Muscle of back (tissue), 13 donors: ENCODE measurements at places on chromosomes 3 and 15.

GRCh38 chr3:197430934-197431333 lies 124.8 kb downstream of the BDH1 start:
- no peak for DNase-seq

DNA sequence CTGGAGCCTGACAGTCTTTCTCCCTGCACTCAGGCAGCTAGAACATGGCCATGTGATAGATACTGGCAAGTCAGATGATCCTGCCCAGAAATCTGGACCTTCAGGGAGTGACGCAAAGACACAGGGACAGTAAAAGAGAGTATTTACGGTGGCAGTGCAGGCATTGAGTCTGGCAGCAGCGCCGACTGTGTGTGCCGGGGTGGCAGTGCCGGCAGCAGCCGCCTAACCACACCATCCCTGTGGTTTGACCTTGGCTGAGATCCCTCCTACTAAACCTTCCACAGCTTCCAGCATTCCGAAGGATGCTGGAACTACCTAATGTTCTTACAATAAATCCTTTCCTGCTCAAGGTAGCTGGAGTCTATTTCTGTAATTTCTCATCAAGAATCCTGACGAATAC lies 4.6 kb upstream of the TSPAN3 start:
- DNase-seq, result no peak

- DNase-seq, result peak; percentile 60
These were observed 101.3 kb downstream of the DPH6 start for GRCh38 chr15:35444557-35445204.

DNA sequence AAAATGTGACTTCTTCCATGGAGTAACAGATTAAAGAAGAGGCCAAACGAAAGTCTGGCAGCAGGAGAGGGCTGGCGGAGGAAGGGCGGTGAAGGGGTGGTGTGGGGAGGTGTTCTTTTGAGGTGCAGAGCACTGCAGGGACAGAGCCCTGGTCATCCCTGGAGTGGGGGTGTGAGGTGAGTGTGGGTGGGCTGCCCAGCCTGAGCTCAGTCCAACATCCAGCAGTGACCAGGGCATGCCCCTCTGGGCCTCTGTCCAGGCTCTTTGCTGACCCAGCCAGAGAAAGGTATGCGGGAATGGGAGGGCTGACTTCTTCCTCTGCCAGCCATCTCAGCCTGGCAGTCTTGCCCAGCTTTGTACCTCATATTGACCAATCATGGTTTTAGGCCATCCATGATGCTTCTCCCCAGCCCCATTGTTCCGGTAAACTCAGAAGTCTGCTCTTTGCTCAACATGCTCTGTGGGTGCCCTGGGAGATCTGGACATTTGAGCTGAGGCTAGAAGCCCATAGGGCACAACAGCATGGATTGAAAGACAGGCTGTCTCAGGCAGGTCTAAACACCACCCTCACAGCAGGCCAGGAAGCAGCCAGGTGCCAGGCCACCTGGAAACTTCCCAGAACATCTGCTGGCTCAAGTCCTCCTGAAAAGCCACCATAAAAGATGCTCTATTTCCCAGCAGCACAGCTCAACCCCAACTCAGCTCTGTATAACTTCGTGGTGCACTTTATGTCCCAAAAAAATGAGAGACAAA lies 25.9 kb upstream of the CXCR6 start:
- DNase-seq, result no peak

DNA sequence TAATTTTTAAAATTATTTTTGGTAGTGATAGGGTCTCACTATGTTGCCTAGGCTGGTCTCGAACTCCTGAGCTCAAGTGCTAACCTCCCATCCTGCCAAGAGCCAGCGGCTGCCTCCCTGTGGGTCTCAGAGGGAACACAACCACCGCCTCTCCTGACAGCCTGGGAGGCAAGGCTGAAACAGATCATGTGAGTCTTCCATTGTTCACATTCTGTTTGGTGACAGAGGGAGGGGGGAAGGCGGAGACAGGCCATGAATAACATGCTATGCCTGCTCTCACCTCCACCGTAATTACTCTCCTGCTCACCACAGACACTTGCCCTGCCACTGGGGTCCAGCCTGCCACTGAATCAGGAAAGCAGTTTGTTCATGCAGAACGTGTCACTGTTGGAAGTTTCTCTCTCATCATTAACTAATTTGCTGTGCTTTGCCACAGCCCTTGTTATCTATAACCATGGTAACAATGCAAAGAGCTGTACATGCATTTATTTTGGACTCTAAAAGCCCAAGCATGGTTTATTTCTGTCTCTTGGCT lies 78.4 kb upstream of the RASGRF1 start:
- no peak for DNase-seq

GRCh38 chr3:3800685-3801493 lies 1.7 kb downstream of the LRRN1 start:
- no peak for DNase-seq

DNA sequence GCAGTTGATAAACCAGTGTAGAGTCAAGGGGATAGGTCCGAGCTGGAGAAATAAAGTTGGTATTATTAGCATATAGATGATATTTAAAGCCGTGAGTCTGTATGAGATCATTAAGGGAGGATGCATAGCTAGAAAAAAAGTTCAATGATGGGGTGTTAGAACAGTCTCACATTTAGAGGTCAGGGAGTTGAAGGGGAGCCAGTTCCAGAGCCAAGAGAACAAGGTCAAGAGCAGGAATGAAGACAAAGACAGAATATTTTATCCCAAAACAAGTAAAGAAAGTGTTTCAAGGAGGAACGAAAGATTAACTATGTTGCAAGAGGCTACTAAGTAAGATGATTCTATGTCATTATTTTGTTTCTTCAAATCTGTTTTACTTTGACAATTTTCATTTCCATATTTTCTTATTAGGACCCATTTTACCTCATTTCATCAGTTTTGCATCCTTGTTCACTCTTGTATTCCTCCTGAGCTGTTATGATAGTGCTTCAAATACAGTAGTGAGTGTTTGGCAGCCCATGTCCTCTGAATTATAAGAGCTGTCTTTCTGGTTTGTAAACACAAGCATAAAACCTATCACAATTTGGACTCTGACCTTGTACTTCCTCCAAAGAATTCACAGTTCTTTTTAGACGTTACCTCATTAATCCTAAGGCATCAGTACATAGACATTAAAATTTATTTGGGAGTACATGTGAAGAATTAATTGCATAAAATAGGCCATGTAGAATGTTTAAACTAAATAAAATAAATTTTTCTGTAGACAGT lies 695.7 kb upstream of the NECTIN3 start:
- no peak for DNase-seq

GRCh38 chr3:126300001-126300760 lies 57.0 kb downstream of the KLF15 start:
- DNase-seq, result no peak

GRCh38 chr3:36918050-36918449 lies 26.8 kb downstream of the TRANK1 start:
- DNase-seq, result no peak

DNA sequence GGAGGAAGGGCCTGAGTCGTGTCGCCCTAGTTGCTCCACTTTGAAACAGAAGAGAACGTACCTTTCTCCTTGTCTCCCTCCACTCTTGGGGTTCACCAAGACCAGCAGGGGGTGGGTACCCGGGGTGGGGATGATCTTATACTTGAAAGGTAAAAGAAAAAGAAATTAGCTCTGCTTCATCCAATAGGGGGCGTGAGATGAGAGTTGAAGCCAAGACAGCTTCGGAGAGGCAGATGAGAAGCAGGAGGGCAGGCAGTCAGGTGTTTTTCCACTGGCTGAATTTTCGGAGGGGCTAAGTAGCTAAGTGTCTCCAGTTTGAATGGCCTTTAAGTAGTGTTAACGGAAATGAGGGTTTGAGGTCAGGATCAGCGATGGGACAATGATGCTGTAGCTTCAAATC lies 100.4 kb downstream of the DGKG start:
- DNase-seq, result no peak

DNA sequence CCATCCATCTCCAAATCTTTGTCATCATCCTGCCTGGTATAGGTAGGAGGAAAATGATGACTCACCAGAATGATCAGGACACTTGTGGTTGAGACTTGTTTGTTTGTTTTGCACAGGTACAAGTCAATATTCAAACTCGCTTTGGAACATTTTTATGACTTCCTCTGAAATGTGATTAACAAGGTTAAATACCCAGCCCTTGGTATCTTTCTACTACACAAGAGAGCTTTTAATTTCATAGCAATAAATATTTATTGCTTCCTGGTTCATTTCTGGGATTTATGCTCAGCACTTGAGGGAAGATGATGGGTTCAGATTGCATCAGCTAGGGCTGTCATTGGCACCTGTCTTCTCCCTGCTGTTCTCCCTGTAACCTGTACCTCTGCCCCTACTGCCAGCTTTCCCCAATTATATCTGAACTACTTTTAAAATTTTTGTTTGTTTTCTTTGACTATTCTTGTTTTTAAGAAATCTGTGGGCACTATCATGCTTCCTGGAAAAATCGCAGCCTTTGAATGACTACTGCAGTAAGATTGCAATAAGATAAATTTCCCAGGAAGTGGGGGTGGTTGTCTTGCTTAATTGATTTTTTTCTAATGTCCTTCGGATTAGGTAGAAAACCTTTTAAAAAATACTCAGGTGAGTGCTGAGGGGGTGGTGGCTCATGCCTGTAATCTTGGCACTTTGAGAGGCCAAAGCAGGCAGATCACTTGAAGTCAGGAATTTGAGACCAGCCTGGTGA lies 24.3 kb upstream of the GCNT3 start:
- no peak for DNase-seq

DNA sequence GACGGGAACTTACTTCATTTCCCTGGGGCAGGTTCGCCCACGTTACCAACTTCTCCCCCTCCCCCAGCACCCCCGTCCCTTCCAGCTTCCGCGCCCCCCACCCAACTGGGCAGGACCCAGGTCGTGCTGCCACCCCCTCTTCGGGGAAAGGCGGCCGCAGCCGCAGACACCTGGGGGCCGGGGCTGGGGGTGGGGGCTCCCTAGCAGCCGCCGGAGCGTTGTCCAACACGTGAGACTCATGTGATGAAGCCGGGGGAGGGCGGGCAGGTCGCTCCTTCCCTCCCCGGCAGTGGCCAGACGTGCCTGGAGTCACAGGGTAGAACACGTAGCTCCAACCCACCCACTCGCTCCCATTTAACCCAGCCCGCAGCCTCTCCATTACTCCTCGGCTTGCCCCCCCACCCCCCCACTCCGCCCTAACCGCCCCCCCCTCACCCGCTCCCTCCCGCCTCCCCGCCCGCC lies 240 bp upstream of the BHLHE40 start:
- peak; percentile 97 for DNase-seq

DNA sequence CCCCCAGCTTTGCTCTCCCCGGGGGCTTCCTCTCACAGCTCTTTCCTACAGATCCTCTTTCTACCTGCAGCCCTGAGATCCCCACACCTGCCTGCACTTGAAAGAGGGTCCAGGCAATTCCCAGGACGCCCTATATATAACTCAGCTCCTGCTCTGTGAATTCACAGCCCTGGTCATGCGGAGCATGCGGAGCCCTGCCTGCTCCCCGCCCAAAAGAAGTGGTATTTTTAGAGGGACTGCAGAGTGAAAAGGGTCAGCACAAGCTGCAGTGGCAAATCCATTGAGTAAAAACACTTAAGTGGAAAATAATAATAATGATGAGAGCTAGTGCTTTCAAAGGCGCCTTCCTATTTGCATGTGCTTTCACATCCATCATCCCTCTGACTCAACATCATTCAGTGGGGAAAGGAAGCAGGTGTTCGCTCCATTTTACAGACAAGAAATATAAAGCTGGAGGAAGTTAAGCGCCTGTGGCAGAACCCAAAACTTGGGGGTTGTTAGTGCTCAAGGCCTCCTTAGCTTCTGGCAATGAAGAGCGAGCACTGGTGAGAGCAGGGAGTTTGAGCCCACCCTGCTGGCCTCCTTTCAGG lies 76.3 kb upstream of the LIPC start:
- DNase-seq, result no peak

DNA sequence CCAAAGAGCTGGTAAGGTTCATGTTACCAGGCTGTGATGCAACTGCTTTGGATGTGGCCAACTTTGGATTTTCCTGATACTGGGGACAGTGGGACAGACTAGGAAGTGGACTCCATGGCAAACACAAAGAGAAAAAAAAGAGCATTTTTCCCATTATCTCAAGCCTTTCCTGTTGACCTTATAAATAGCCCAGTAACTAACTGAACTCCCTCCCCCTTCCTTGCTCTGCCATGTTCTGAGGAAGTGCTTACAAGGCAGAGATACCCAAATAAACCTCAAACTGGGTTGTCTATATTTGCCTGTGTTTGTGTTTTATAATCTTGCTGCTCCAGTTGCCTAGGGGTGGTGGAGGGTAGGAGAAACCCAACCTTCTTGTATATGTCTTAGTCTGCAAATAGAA lies 27.3 kb upstream of the SLC9A9 start:
- DNase-seq, result no peak

DNA sequence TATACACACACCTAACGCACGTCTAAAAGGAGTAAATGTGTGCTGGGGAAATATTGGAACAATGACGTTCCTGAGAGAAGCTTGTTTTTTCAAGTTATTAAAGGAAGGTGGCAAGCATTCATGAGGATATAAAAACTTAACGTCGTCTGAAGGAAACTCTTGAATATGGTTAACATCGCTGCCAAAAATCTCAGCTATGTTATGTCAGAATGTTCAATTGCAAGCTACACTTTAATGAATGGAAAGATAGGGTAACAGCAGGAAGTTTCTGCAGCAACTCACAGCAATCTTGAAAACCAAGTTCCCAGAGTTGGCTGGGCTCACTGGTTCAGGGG lies 54.3 kb upstream of the MEF2A start:
- no peak for DNase-seq

GRCh38 chr3:32681811-32682210 lies 3.2 kb upstream of the CNOT10 start:
- DNase-seq, result no peak

GRCh38 chr3:116445311-116445841 lies at the start of gene LSAMP:
TSS of gene LSAMP (minus strand) at chr3:116445487.
- peak; percentile 54 for DNase-seq

DNA sequence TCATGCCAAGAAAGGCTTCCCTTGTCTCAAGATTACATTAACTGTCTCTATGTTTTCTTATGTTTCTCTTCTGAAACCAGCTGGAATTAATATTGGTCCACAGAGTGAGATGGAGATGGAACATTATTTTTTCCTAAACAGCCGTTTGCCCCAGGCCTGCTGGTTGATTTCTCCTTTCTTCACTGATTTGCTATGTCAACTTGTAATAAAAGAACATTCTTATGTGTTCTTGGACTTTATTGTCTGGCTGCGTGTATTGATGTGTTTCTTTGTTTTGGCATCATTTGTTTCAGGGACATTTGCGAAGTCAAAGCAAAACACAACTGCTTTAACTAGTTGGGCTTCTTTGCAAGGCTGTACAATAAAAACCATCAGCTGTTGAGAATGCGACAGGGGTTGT lies 168.5 kb downstream of the FAM43A start:
- DNase-seq, result peak; percentile 58

DNA sequence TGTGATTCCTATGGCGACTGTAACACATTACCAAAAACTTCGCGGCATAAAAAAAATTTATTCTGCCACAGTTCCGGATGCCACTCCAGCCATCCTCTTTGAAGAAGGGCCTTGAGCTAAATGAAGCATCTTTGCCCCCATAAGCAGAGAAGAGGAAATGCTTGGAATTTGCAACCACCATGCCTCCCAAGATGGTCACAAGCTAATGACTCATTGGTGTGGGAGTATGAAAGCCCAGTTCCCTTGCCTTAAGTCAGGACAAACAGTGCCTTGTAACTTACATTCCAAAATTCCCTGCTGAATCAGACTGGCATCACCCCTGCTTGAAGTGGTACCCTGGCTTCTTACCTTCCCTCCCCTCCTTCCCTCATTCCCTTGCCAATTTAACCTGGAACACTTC lies 1077.4 kb downstream of the EPHA3 start:
- DNase-seq, result no peak

- no peak for DNase-seq
These were observed 392.3 kb upstream of the GRM7 start for GRCh38 chr3:6468589-6468988.

GRCh38 chr15:41483115-41483514 lies 10.6 kb upstream of the ITPKA start:
- no peak for DNase-seq

- DNase-seq, result no peak
These were observed 446.9 kb upstream of the DPPA4 start for GRCh38 chr3:109784285-109784684.
